NCI-H460 (cell line): ENCODE measurements at places on chromosomes 2 and 18.

- no peak for DNase-seq
Observed at GRCh38 chr2:70199320-70199864, 8.6 kb upstream of the C2orf42 start.

- DNase-seq: no peak
Observed at GRCh38 chr2:143691121-143691520, 561.9 kb downstream of the ARHGAP15 start.

DNA sequence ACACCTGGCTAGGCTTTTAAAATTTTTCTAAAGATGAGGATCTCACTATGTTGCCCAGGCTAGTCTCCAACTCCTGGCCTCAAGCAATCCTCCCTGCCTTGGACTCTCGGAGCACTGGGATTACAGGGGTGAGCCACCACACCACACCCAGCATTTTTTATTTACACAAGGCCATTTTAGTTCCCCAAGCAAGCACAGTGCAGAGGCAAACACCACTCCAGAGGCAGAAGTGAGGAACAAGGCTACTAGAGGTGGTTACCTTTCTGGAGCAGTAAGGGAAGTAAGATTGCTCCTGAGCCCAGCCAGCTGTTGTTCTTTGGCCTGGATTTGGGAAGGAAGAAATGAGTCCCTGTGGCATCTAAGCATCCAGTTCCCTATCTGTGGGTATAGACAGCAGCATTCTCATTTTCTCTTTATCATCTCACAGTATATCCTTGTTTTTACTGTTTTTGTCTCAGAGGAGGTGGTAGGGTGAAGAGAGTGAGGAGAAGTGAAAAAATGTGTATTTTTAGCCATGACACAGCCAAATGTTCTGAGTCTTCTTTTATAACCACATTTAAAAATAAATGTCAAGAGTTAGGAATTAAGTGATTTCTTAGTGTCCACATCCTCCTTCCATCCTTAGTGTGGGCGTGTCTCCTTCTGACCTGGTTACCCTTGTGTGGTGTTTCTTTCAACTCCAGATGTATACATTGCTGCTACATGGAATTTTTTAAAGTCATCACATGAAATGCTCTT is 10.5 kb upstream of the TTC39C start:
- DNase-seq: no peak

- DNase-seq: no peak
Observed at GRCh38 chr2:18046017-18046416, 167.6 kb downstream of the KCNS3 start.

DNA sequence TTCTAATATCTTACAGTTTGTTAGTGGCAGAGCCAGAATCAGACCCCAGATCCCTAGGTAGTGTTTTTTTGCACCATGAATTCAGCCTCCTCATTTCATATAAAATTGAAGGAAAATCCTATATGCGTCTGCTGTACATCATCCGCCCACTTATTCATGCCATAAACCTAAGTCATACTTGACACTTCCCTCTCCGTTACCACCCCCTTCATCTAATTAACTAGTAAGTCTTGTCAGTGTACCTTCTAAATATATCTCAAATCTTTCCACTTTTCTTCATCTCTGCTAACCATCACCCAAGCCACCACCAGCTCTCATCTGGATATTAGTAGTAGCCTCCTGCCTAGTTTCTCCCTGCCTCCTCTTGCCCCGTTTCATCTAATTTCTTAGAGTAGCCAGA is 248.7 kb upstream of the SIX3 start:
- DNase-seq: no peak

- no peak for DNase-seq
Observed at GRCh38 chr18:35731701-35732100, 150.2 kb downstream of the GALNT1 start.

DNA sequence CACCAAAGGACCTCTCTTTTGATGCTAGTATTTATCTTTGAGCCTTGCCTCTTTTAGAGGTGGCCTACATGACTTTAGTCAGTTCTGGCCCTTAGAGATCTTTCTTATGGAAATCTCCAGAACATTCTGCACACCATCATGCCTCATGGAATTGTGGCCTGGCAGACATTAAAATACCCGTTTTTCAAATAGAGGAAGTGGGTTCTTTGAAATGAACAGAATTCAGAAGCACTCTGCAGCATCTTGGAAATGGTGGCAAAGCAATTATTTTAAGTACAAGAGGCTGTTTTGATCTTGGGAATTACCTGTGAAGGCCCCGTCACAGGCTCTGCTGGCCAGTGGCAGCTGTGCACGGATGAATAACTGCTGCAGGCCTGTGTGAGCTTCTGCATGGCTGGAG is 40.7 kb upstream of the APCDD1 start:
- no peak for DNase-seq

- no peak for DNase-seq
Observed at GRCh38 chr18:62755454-62755853, 40.1 kb downstream of the PHLPP1 start.

- DNase-seq: no peak
Observed at GRCh38 chr2:209525331-209525730, 101.5 kb downstream of the MAP2 start.

GRCh38 chr2:3222636-3223035 is 155.0 kb downstream of the EIPR1 start:
- no peak for DNase-seq

GRCh38 chr18:70464343-70465114 is 175.7 kb downstream of the SOCS6 start:
- peak; percentile 54 for DNase-seq

DNA sequence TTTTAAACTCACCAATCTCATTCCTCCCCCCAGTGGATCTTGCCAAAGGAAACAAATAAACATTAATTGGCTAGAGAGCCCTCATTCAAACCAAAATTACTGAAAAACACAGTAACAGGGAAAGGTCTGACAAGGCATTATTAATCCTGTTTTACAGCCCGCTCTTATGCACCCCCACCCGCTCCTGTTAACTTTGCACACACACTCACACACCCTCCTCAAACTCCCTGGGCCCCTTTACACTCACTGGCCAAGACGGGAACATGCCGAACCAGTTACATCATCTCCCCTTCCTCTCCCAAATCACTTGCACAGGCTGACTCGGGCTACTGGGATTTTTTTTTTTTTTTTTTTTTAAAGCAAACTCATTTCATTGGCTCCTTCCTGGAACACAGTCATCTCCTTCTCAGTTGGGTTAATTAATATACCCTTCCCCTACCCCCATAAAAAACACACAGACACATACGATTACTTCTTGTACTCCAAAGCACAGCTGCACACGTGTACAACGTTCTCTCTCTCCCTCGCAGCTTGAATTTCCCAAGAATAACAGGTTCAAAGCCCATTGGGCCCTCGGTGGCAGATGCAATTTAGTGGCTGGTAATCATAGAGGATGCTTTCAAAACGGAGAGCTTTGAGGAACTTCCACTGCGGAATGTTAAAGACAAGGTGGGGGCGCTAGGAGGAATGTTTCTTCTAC is 31.8 kb downstream of the KLF7 start:
- no peak for DNase-seq
